Fibroblast of upper back skin (primary cell): ENCODE measurements at places on chromosomes 12 and 14.

GRCh38 chr12:75525263-75525662 lies 13.9 kb upstream of the KRR1 start:
- DNase-seq, result peak; percentile 7

DNA sequence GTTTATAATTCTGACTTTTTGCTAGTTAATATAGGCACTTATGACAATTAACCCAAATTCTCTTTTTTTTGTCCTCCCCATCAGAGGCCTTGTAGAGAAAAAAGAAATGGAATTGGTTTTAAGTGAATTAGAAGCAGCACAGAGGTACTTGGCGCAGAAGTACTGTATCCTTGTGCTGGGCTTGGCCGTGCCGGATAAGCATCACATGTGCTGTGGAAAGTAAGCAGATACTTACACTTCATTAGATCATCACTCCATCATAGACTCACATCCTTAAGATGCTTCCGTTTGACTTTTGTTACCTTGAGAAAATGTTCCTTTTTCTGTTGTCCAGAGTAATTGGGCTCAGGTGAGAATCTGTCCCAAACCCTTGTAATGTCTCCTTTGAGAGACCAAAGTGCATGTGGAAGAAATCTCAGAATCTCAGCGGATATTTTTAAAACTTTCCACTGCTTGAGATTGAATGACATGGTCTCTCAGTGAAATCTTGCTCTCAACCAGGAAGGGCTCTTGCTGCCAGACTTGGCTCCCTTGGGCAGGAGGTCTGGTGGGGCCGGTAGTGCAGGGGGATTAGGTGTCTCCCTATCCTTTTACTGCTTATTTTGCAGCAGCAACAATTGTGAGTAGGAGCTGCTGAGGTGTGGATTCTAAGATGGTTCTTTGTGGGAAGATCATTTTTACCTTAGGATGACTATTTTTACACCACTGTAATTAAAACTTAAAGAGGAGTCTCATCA lies 24.8 kb downstream of the PPP1R36 start:
- DNase-seq, result no peak

DNA sequence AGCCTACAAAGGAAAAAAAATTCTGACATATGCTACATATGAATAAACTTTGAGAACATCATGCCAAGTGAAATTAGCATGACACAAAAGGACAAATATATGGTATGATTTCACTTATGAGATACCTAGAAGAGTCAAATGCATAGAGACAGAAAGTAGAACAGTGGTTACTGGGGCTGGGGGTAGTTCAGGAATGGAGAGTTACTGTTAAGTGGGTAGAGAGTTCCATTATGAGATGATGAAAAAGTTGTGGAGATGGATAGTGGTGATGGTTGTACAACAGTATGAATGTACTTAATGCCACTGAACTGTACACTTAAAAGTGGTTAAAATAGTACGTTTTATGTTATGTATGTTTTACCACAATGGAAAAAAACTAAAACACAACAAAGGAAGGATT lies 92.3 kb downstream of the SCAF11 start:
- DNase-seq, result no peak

GRCh38 chr12:124073356-124074035 lies 100.5 kb downstream of the ZNF664 start:
- no peak for DNase-seq

DNA sequence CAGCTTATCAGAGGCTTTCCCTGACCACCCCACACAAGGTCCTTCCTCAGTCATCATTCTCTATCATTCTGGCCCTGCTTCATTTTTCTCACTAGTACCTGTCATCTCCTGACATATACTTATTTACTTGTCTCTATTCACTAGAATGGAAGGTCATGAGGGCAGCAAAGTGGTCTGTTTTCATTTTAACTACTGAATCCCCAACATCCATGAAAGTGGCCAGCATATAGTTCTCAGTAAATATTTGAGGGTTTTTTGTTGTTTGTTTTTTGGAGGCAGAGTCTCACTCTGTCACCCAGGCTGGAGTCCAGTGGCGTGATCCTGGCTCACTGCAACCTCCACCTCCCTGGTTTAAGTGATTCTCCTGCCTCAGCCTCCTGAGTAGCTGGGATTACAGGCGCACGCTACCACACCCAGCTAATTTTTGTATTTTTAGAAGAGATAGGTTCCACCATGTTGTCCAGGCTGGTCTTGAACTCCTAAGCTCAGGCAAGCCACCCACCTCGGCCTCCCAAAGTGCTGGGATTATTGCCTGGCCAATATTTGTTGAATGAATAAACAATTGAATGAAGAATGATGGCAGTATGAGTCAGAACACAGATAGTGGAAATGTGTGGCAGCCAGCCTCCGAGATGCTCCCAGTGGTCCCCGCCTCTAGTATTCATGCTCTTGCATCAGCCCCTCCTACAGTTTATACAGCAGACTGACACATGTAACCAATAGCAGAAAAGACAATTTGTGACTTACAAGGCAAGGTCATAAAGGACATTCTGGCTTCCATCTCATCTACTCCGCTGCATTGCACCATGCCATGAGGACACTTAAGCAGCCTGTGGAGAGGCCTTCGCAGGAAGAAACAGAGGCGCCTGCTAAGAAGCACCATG lies 7.0 kb upstream of the ANO6 start:
- peak; percentile 78 for DNase-seq

GRCh38 chr14:64061115-64061514 lies 208.3 kb downstream of the SYNE2 start:
- DNase-seq, result no peak

- DNase-seq, result no peak
Measured at GRCh38 chr12:124750149-124750656, 113.5 kb downstream of the SCARB1 start.
